ENCODE measurements at places on chromosomes 6 and 20. TPM values are rescaled to one million over a fixed set of nuclear protein-coding genes. Genes with fewer than 3 reads are reported as not detected.

DNA sequence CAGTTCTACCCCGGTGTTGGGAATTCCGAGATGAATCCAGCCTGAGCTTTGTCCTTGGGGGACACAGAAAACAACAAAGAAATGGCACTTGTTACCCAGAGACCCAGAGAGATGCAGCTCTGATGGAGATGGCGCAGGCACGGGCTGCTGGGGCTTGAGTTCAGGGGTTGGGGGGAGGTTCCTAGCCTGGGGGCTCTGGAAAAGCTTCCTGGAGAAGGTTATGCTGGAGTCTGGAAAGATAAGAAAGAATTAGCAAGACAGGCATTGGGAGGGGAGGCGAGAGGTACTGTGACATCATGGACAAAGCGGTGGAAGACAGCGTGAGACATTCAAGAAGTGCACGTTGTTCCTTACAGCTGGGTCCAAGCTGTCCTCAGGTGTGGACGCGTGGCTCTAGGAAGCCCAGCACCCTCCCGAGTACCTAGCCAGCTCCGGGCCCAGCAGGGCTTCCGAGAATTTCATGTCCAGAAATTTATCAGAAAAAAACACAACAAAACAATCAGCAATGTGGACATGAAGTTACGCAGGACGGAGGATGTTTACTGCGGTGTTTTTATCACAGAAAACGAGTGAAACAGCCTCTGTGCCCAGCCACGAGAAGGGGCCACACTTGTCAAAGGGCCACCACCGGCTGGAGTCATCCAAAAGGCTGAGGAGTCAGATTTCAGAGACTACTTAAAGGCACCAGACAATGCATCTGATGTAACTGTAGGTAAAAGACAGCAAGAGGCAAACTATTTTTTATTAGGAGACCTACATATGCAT, 39.5 kb downstream of the C20orf203 start:
- DNase-seq: no peak

DNA sequence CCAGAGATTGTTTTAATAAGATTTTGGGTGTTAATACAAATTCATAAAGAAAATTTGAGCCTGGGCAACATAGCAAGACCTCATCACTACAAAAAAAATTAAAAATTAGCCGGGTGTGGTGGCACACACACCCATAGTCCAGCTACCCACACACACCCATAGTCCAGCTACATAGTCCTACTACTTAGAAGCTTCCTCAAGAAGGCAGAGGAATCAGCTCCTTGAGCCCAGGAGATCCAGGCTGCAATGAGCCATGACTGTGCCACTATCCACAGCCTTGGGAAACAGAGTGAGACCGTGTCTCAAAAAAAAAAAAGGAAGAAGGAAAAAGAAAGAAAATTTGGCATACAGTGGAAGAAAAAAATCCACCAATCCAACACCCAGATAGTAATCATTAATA, 16.8 kb downstream of the SEC63 start:
- no peak for DNase-seq

ZC3H12D gene
- 37.6 TPM for total RNA-seq

DNA sequence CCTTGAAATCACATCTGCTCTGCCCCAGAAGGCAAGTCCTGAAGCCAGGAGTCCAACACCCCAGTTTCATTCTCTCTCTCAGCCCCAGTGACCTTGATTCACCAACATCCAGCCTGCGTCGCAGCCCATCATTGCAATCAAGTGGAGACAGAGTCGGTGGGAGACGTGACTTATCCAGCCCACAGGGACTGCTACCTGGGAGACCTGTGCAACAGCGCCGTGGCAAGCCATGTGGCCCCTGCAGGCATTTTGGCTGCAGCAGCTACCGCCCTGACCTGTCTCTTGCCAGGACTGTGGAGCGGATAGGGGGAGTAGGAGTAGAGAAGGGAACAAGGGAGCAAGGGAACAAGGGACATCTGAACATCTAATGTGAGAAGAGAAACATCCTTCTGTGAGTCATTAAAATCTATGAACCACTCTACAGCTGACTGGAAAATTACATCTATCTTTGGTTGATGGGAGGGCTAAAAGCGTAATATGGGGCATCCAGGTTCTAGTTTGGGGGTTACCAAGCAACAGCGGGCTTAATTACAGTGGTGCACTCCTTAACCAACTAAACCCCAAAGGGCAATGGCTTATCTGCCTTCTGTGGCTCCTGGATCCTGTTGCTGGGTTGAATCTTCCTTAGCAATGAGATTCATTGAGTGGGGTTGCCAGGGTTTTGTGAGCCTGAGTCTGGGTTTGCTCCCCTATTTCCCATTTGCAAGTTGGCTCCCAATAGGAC, 2.5 kb downstream of the LY6G6D start:
- no peak for DNase-seq

FOXS1 gene
- total RNA-seq: not detected

GRCh38 chr6:158630938-158631616, 13.5 kb downstream of the DYNLT1 start:
- DNase-seq: peak; percentile 15

SLC32A1 gene
- not detected for total RNA-seq

ZNFX1 gene
- total RNA-seq: 88.7 TPM

DNA sequence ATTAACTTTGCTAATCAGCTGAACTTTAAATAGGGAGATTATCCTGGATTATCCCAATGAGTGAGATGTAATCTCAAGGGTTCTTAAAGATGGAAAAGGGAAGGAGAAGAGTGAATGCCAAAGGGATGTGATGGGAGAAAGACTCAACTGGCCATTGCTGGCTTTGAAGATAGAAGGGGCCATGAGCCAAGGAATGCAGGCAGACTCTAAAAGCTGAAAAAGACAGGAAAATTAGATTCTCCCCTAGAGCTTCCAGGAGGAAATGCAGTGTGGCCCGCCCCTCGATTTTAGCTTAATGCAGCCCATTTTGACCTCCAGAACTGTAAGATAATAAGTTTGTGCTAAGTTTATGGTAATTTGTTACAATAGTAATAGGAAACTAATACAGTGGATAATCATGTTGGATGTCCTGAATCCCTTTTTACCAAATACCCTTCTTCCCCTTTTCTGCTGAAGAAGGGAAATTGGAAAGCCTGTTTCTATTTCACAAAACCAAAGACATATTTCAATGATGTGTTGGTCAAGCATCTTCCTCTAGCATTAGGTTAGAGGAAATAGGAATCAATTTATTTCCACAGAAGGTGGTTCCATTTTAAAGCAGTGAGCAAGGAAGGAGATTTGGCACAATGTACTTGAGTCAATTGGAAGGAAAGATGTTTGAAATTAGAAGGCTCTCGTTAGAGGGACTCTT, 3.3 kb upstream of the HDDC2 start:
- no peak for DNase-seq

DNA sequence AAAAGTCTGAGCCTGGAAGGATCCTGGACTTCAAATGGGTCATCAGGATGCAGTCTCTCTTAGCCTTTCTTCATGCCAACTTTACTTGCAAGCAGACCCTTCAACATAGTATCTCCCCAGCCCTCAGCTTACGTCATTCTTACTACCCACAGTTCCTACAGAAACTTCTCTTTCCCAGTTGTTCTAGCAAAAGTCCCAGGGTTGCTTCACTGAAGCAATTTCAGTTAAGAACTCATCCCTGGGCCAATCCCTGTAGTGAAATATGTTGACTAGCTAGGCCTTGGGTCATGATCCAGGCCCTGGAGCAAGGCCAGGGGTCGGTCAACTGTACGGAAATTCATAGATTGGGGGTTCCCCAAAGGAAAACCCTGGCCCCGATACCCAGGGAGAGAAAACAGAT, 8.6 kb upstream of the FAM83D start:
- DNase-seq: no peak

DNA sequence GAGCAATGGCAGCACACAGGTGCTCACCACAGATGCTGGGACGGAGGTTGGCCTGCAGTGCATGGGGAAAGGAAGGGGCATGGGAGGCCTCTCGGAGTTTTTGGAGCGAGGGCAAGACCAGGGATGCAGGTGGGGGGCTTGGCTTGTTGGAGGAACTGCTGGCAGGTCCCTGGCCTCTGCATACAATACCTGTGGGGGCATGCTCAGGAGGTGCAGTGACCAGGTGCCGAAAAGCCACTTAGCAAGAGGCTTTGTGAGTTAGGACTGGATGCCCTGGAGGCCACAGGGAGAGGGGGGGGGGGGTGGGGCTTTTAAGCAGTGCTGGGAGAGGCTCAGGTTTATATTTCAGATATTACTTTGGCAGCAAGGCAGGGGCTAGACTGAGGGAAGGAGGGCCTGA, 142.7 kb downstream of the F13A1 start:
- no peak for DNase-seq

VAPB gene
- total RNA-seq: 31.5 TPM

GRCh38 chr6:147733686-147734085, 225.2 kb downstream of the SAMD5 start:
- DNase-seq: no peak

MYLIP gene
- 18.6 TPM for total RNA-seq

DNA sequence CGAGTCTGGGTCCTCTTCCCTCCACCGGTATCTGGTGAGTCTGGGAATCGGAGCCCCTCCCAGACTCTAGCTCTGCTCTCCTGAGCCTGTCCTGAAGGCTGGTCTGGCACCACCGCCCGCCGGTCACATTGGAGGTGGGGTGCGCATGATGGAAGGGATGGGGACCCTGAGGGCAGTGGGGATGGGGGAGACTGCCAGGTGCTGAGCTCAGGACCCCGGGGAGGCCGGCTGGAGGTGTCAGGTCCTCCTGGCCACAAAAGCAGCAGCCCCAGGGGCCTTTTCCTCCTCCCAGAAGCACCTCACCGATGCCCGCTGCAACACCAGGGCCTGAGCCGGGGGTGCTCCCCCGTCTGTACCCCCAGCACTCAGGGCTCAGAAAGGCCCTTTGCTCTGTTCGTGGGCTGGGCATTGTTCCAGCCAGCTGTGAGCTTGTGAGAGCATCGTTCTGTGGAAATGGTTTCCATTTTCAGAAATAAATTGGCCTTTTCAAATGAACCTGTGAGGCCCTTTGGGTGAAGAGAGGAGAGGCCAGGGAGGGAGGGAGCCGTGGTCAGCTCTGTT, 2.5 kb upstream of the NPBWR2 start:
- no peak for DNase-seq

DNA sequence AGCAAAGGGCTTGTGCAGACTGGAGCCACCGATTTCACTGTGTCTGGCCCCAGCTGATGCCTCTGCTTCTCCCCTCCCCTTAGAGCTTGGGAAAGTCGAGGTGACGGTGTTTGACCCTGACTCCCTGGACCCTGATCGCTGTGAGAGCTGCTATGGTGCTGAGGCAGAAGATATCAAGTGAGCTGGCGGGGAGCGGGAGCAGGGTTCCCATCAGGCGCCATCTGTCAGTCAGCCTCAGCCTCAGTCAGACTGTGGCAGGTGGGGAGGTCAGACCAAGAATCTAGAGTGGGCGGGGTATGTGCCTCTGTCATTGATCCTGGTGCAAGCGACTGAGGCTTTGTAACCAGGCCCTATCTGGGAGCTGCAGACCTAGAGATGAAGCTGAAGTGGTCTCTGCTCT, 5.5 kb downstream of the ERGIC3 start:
- DNase-seq: no peak

ELOVL2 gene
- not detected for total RNA-seq

GRCh38 chr6:16154904-16155303, 26.0 kb downstream of the MYLIP start:
- DNase-seq: no peak

GRCh38 chr6:138222901-138223546, 4.7 kb upstream of the PBOV1 start:
- DNase-seq: no peak

RHAG gene
- not detected for total RNA-seq

ZFP64 gene
- total RNA-seq: 10.7 TPM

TRIM31 gene
- total RNA-seq: not detected

DNA sequence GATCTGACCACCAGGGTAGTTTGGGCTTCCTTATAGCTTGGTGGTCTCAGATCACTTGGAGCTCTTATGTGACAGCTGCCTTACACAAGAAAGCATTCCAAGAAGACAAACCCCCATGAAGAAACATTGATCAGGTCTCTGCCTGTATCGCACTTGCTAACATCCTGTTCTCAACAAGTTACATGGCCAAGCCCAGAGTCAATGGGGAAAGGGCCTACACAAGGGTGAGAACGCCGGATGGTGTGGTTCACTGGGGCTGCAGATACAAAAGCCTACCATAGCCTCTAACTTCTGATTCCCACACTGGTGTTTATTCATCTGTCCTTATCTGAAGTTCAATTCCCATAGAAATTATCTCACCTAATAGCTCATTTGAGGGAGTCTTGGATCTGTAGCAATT, 235.5 kb downstream of the SYNDIG1 start:
- DNase-seq: no peak

GRCh38 chr20:6381887-6382286, 259.1 kb upstream of the FERMT1 start:
- DNase-seq: no peak

TRAPPC3L gene
- not detected for total RNA-seq

- DNase-seq: no peak
Observed at GRCh38 chr6:121597654-121598053, 162.2 kb downstream of the GJA1 start.

BTN2A1 gene
- total RNA-seq: 31.0 TPM

GRCh38 chr6:117344444-117345291, 79.3 kb downstream of the VGLL2 start:
- DNase-seq: no peak

ARMH2 gene
- 1.5 TPM for total RNA-seq

DNA sequence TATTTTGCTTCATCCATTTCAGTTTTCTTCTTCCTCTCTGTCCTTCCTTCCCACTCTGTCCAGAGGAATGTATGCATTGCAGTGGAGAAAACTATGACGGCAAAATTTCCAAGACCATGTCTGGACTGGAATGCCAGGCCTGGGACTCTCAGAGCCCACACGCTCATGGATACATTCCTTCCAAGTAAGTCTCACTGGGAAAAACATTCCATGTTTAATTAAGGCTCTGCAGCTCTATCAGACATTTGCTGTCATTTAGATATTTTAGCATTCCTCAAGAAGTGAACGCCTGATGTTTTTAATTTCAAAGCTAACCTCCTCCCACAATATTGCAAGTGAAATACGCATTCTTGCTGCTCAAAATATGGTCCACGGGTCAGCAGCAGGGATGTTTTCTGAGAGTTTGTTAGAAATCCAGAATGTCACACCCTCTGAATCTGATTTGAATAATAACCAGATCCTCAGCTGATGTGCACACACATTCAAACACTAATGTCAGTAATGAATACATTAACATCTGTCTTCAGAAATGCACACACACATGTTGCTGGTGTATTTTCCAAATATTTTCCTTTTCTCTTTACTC, 12.8 kb downstream of the PLG start:
- no peak for DNase-seq

DNA sequence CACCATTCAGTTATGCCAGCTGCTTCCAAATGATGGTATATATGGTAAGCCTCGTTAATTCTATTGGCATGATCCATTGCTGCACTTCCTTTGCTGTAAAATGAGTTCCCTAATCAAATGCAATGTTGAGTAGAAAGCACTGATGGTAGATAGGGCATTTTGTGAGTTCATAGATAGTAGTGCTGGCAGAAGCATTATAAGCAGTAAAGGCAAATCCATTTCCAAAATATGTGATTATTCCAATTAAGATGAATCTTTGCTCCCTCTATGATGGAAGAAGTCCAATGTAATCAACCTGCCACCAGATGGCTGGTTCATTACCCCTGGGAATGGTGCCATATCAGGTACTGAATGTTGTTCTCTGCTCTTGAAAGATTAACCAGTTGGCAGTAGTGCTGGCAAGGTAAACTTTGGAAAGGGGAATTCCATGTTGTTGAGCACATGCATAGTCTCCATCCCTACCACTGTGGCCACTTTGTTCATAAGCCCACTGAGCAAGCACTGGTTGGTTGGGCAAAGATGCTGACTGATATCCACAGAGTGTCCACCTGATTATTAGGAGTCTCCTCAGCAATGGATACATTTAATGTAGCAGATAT, 5.6 kb upstream of the TBPL1 start:
- no peak for DNase-seq

- DNase-seq: no peak
Observed at GRCh38 chr6:63790334-63790733, 154.7 kb downstream of the PHF3 start.
